ENCODE measurements at places on chromosomes 4 and X.

DNA sequence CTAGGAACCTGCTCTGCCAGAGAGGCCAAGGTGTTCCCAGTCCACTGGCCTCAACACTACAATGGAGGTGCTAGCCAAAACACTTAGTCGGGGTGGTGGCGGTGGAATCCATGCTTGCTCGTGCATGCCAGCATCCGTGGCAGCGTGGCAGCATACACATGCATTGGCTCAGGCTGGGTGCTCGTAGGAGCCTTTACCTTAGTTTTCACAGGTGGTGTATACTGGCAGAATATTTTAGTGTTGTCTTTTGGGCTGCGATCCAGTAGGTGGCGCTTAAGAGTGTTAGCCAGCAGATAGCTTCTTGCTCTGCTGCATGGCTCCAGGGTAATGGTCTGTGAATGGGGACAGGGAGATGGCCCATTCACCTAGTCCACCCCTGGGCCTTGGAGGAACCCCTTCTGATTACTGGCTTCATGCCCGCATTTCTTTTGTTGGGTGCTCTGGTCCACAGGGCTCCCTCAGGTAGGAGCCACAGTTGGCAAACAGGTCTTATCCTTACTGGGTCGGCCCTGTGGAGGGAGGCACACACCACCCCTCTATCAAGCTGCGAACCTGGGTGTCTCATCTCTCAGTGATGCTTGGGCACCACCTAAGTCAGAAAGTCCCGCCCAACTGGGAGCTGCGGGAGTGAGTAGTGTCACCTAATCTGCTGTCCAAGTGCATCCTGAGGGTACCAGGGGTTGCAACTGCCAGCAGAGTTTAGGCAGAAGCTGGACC lies 40.0 kb downstream of the RIPPLY1 start:
- DNase-seq, result no peak

DNA sequence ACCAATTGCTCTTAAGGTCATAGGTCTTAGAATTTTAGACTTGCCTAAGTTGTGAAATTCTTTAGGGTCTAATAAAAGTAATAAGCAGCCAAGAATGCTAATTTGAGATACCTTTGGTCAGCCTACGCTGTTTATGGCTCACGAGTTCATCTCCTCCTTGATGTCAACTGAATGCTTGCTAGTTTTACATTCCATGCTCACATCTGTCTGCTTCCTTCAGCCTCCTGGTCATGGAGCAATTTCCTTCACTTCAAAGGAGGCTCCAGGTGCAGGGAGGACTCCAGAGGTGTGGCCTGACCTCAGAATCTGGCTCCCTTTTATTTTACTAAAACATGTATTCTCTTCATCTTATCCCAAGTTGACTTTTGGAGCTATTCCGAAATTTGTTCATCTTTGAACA lies 23.3 kb upstream of the LNX1 start:
- no peak for DNase-seq

GRCh38 chr4:88018466-88018865 lies 11.0 kb downstream of the PKD2 start:
- no peak for DNase-seq

DNA sequence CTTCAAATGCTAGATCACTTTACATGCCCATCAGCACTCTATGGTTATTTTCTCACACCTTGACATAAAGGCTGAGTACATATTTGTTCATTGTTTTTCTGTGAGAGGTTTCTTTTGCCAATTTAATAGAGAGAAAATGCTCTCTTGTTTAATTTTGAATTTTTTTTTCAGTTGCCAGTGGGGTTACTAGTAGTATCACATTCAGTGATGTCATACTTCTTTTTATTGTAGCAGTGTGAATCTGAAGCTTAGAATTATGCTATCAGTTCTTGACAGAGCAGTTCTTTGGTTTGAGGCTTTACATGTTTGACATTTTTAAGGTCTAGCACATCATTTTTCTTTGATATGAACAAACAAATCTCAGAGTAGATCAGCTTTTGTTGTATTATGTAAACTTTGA lies 185.4 kb downstream of the NWD2 start:
- DNase-seq, result no peak

DNA sequence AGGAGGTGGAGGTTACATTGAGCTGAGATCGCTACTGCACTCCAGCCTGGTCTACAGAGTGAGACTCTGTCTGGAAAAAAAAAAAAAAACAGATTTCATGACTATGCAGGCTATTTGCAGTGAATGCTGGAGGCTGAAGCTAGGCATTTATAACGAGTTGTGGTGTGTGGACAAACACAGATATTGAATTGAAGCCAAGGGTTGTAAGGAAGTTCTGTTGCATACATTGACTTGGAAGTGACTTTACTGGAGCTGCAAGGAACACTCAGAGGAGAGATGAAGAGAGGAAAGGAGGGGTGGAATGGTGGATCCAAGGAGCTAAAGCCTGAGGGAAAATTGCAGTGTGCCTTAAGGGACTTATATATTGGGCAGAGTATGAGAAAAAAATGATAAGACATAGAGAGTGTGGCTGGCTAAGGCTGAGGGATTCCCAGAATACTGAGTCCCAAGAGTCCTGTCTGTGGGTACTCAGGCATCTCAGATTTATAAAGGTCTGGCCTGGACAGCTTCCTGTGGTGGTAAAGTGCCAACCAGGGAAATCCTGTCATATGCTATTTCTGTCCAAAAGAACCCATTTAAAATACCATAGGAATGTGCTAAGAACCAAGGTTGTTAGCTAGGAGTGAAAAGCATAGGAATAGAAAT lies 87.8 kb upstream of the GUCY1A1 start:
- no peak for DNase-seq

- no peak for DNase-seq
Observed at GRCh38 chr4:41934514-41934900, 722 bp upstream of the TMEM33 start.

GRCh38 chr4:145824463-145824862 lies 114.2 kb downstream of the ZNF827 start:
- DNase-seq, result no peak

- no peak for DNase-seq
Observed at GRCh38 chrX:71215338-71215912, 7.6 kb upstream of the GJB1 start.

GRCh38 chrX:110327336-110327735 lies 9.5 kb upstream of the AMMECR1 start:
- no peak for DNase-seq

DNA sequence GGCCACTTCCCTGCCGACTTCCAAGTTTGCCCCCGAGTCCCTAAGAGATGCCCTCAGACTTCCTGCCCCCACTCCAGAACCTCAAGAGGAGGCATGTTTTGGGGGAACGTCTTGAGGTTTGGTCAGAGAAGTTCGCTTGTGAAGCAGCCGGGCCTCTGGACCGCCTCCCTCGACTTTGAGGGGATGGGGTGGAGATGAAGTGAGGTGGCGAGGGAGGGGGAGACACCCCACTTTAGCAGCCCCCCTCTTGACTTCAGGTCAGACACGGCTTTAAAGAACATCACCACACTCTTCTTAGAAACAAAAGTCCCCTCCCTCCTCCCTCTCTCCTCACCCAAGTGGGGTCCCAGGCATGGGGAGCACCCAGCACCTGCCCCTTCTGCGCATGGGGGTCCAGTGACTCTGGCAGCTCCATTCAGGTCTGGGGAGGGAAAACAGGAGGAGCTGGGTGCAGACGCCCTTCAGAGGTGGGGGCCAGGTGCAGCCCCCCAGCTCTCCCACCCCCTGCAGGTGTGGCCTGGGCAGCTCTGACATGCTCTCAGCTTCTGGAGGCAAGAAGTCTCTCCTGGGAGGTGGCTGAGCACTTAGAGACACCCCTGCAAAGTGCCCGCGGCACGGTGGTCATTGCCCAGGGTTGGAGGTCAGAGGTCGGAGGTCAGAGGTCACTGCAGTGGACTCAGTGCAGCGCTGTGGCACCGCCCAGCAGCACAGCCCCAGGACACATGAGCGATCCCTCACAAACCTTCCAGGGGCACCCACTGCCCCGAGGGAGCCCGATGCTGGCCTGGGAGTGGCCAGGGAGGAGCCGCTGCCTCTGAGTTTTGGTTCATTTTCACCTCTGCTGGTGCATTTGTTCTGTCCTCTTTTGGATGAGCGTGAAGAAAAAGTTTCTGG lies 108.8 kb downstream of the CPZ start:
- DNase-seq, result peak; percentile 6

GRCh38 chr4:38904090-38904666 lies 36.6 kb downstream of the FAM114A1 start:
- no peak for DNase-seq

- DNase-seq, result no peak
Observed at GRCh38 chr4:123651536-123652180, 255.1 kb downstream of the SPRY1 start.

DNA sequence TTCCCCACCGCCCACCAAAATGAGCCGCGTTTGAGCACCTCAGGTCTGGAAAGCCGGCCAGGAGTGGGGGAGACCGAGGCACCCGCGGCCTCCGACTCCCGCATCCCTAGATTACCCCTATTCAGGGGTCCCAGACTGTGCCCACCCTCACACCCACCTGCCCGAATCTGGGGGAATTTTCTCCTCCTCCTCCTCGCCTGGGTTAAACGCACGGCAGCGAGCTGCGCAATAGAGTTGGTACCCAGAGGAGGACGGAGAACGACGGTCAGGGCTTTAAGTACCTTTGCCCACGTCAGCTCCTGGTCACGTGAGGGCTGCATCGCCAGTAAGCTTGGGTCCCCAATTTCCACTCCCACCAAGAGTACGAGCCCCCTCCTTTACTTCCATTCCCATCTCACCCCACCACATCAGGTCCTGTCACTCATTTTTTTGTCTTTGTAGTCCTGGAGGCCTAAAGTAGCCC lies at the start of gene ARMCX2:
Gene ARMCX2 (minus strand): TSS at position 250 of the 463 bp plus-strand sequence. CDS start 2,262 bp downstream, outside the sequence.
- DNase-seq, result peak; percentile 82

DNA sequence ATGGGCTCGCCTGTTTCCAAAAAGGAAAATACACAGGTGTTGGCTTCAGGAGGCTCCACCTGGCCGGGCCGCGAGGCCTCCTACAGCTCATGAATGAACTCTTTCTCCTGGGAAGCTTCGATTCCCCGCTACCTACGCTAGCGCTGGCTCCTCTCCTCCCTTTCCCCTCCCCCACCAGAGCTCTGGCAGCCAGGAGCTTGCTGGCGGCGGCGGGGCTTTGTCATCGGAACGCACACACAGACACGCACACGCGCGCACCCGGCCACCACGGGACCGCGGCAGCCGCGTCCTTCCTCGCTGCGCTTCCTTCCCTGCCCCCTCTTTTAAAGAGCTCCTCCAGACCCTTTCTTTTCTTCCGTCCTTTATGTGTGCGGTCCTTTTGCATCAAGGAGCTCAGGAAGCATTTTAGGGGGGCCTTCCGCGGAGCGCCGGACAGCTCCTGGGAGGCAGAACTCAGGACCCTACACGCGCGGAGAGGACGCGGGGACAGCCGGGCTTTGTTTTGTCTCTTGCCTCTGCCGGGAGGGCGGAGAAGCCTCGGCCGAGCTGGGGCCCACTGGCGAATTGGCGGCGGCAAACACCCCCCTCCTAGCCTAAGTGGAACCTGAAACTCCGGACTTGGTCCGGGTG lies 70.2 kb upstream of the BCOR start:
- DNase-seq, result peak; percentile 62

- DNase-seq, result no peak
Observed at GRCh38 chr4:113447769-113448168, 313.8 kb downstream of the CAMK2D start.

- no peak for DNase-seq
Observed at GRCh38 chrX:362351-362750, 24.4 kb downstream of the PPP2R3B start.

- no peak for DNase-seq
Observed at GRCh38 chr4:2284934-2285612, 23.2 kb upstream of the MXD4 start.

DNA sequence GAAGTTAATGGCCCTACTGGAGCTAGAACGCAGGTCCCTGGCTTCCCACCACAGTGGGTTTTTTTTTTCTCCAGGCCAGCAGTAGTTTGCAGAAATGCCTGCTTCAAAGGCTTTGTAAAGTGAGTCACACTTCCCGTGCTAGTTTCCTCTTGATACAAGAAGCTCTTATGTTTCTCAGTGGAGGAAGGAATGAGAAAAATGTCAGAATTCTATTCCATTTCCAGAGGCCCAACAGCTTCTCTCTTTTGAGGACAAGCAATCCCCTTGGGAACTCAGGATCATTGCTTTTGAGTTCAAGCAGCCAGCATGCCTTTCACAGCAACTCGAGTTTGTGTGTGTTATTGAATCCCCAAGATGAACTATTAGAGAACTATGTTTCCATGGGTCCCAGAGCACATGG lies 134.3 kb downstream of the GUCY2F start:
- no peak for DNase-seq

- DNase-seq, result no peak
Observed at GRCh38 chr4:14293582-14293981, 666.1 kb upstream of the BOD1L1 start.

DNA sequence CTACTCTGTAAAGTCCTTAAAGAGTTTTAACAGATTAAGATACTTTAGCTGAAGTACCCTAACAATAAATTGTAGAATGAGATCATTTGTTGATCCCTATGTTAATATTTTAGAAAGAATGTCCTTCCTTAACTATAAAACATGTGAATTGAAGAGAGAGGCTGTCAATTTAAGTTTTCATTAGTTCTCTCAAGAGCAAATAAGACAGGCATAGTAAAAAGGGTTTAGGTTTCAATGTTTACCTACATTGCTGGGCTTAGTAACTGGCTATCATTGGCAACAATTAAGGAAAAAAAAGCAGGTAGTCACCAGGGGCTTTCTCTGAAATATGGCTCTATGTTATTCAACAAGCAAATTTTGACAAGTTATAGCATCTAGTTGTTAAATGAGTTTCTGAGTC lies 91.5 kb downstream of the ATRX start:
- no peak for DNase-seq

DNA sequence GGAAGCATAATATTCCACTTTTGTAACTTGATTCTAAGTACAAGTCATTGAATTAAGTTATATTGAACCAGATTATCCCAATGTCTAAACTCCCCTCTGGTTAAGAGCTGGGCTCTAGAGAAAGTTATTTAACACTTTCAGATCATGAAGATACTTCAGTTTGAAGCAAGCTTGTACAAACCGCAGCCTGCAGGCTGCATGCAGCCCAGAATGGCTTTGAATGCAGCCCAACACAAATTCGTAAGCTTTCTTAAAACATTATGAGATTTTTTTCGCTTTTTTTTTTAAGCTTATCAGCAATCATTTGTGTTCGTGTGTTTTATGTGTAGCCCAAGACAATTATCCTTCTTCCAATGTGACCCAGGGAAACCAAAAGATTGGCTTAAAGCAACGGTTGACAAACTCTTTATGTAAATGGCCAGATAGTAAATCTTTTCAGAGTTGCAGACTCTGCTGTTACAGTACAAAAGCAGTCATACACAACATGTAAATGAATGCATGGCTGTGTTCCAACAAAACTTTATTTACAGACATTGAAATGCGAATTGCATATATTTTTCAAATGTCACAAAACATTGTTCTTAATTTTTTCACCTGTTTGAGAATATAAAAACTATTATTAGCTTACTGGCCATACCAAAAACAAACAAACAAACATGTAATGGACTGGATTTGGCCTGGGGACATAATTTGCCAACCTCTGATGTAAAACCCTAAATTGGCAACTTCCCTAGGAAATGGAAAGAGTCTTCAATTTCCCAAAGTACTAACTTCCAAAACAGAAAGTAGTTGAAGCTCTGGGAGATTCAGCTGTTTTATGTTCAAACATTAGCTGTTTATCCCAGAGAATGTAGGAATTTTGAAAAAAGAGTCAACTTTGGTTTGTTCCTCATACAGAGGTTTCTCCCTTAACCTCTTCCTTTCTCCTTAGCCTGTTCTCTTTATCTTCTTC lies 201.1 kb upstream of the MBNL3 start:
- no peak for DNase-seq

Measured in adrenal gland (tissue), 19 donors.